A549 treated with CpdA at 1 μM for 4 hours (cell line): ENCODE measurements at places on chromosomes 1 and 21. TPM values are rescaled to one million over a fixed set of nuclear protein-coding genes. Genes with fewer than 3 reads are reported as not detected.

SEC16B gene
- 0.72 to 1.3 TPM (median 0.98 TPM) in 5 replicates for total RNA-seq

GON4L gene
- 14.4 to 16.0 TPM (median 14.7 TPM) in 5 replicates for total RNA-seq

FCRL6 gene
- total RNA-seq, result not detected in 5 replicates

PGLYRP4 gene
- total RNA-seq, result not detected in 5 replicates

INTS11 gene
- total RNA-seq, result 46.9 to 61.0 TPM (median 57.9 TPM) in 5 replicates

SLC44A3 gene
- total RNA-seq, result 1.6 to 2.1 TPM (median 1.7 TPM) in 5 replicates

COL16A1 gene
- total RNA-seq, result 5.2 to 6.2 TPM (median 5.4 TPM) in 5 replicates

SPRR1A gene
- total RNA-seq, result not detected in 5 replicates

OR2T5 gene
- total RNA-seq, result not detected in 5 replicates

UTP25 gene
- 10.7 to 13.1 TPM (median 11.9 TPM) in 5 replicates for total RNA-seq

DMBX1 gene
- 0.61 to 1.5 TPM (median 0.82 TPM) in 5 replicates for total RNA-seq

DYRK3 gene
- 7.8 to 11.8 TPM (median 9.8 TPM) in 5 replicates for total RNA-seq

HSF2BP gene
- 1.3 to 1.9 TPM (median 1.4 TPM) in 5 replicates for total RNA-seq

ATP13A2 gene
- total RNA-seq, result 20.8 to 29.1 TPM (median 25.1 TPM) in 5 replicates

TTC34 gene
- total RNA-seq, result 0.03 to 0.08 TPM (median 0.05 TPM) in 5 replicates

CLCNKA gene
- 0.06 to 0.13 TPM (median 0.07 TPM) in 3 of 5 replicates, not detected in the others for total RNA-seq

TIE1 gene
- total RNA-seq, result not detected in 5 replicates

CHODL gene
- not detected in 5 replicates for total RNA-seq

SAMD13 gene
- 0.18 to 0.61 TPM (median 0.37 TPM) in 5 replicates for total RNA-seq

DPM3 gene
- total RNA-seq, result 63.4 to 108 TPM (median 93.8 TPM) in 5 replicates

UBL4B gene
- total RNA-seq, result not detected in 5 replicates

G0S2 gene
- total RNA-seq, result 2.2 to 3.8 TPM (median 3.2 TPM) in 5 replicates

NOS1AP gene
- 0.24 to 0.98 TPM (median 0.43 TPM) in 5 replicates for total RNA-seq

CA6 gene
- total RNA-seq, result not detected in 5 replicates

LCK gene
- 0.03 TPM in 1 of 5 replicates, not detected in the others for total RNA-seq

ELAVL4 gene
- total RNA-seq, result 0.26 TPM in 1 of 5 replicates, not detected in the others

ZP4 gene
- total RNA-seq, result 0.07 TPM in 1 of 5 replicates, not detected in the others

CSF3R gene
- not detected in 5 replicates for total RNA-seq
